ENCODE measurements at places on chromosomes 5 and 9. TPM values are rescaled to one million over a fixed set of nuclear protein-coding genes. Genes with fewer than 3 reads are reported as not detected.

DNA sequence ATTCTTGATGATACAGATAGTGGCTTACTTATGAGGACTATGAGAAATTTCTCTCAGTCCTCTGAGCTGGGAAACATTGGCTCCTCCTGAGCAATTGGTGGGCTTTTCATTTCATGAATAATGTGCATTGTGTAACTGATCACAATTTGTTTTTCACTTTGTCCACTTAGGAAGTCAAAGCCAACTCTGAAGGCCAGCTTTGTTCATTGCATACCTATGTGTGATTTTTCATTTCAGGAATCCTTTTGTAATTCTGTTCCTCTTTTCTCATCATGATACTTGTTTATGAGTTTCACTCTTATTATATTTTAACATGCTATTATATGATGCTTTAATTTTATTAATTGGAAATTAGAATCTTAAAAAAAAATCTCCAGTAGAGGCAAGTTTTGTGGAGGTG, 483.0 kb downstream of the EBF1 start:
- no peak for DNase-seq

GRCh38 chr9:115234094-115234493, 116.1 kb upstream of the TNC start:
- DNase-seq, result peak; percentile 25

GRCh38 chr9:106964822-106965525, 102.0 kb downstream of the ZNF462 start:
- DNase-seq, result no peak

DNA sequence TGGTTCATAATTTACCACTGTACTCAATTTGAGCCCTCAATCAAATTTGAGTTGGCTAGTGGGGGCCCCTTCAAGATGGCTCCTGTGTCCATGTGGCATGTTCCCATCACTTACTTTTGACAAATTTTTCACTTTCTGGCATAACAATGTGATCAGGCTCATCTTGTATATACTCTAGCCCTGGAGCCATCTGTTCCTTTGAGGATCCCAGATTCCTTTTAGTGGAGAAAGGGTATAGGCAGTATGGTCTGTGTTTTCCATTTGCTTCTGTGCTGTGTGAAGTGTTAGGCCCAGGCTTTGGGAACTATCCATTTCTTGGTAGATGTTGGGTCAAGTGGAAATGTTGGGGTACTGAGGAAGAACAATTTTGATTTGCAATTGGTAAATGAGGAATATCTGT, 45.7 kb downstream of the SH3GL2 start:
- DNase-seq, result no peak

ROR2 gene
- 5.2 TPM for total RNA-seq

DNA sequence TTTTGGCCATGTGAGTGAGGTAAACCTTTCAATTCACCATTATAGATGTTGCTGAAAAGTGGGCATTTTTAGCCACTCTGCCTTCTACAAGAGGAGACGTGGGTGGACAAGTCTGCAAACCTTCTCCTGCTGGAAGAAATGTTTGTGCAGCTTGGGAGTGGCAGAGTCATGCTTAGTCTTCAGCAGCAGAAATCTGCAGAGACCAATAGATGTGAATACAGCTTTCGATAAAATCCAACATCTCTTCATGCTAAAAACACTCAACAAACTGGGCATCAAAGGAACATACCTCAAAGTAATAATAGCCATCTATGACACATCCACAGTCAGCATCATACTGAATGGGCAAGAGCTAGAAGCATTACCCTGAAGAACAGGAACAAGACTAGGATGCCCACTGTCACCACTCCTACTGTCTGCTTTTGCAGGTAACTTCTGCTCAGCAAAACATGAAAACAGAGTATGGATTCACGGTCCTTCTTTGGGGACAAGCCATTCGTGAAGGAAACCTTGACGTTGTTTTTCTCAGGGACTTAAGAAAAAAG, 91.3 kb downstream of the RALGPS1 start:
- no peak for DNase-seq

DNA sequence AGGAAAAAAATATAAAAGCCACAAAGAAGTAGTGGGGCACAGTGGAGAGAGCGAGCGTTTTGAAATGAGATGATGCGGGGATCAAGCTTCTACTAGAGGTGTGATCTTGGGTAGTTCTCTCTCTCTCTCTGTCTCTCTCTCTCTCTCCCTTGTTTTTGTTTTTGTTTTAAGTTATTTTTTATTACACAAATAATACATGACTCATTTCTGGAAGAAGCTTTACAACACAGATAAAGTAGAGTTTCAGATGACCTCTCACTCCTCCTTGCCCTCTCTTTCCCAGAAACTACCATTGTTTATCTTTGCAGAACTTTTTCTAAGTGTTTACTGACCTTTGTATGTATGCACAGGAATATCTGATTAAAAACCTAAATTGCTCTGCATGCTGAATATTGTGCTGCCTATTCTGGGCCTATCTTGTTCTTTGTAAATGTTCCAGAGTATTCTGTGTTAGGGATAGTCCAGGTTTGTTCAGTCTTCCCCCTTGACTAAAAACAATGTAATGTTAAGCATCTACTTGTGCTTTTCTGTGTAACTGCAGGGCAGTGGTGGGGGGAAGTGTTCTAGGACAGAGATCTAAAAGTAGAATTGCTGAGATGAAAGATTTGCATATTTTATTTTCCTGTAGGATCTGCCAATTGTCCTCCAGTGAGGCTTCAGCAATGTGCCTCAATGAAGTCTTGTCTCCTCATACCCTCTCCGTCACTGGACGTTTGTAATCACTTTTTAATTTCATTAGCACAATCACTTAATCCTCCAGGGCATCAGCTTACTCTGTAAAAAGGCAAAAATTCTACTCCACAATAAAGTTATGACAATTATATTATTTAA, 52.0 kb downstream of the FYB1 start:
- no peak for DNase-seq

DNA sequence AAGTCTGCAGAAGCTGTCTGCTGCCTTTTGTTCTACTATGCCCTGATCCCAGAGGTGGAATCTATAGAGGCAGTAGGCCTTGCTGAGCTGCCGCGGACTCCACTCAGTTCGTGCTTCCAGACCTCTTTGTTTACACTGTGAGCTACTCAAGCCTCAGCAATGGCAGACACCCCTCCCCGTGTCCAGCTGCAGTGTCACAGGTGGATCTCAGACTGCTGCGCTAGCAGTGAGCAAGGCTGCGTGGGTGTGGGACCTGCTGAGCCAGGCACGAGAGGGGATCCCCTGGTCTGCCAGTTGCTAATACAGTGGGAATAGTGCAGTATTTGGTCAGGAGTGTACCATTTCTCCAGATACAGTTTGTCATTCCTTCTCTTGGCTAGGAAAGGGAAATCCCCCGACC, 99.6 kb downstream of the SLCO4C1 start:
- no peak for DNase-seq

DNA sequence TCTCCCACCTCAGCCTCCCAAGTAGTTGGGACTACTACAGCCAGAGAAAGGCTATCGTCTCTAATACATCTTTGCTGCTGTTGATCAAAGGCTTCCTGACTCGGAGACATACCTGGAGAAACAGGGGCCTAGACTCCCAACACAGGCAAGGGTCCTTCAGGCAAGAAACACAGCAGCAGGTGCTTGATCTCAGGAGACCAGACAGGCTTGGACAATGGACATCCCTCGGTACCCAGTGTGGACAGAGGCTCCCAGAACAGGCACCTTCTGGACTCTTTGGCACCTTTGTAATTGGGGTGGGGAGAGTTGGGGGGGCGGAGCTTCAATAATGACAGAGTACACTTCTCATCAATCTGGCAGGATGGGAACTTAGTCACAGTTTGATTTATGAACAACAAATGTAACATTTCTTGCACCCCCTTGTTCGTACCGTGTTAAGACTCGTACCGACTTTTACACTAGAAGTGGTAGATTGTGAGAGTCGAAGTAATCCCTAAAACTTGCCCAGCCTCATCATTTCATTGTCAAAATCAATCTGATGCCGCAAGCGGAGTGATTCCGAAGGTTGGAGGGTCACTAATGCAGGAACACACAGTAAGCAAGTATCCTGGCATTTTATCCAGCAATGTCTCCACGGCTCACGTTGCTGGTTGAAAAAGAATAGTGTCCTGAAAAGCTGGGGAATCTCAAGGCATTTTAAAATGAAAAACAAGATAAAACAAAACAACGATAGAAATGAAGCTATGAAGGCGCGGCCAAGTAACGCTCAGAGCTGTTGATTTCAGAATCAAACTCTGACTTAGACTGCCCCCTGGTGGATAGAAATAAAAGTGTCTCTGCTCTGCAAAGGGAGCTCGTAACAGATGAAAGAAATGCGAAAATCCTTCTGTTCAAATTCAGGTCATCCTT, 46.4 kb upstream of the STK32A start:
- peak; percentile 82 for DNase-seq

DNA sequence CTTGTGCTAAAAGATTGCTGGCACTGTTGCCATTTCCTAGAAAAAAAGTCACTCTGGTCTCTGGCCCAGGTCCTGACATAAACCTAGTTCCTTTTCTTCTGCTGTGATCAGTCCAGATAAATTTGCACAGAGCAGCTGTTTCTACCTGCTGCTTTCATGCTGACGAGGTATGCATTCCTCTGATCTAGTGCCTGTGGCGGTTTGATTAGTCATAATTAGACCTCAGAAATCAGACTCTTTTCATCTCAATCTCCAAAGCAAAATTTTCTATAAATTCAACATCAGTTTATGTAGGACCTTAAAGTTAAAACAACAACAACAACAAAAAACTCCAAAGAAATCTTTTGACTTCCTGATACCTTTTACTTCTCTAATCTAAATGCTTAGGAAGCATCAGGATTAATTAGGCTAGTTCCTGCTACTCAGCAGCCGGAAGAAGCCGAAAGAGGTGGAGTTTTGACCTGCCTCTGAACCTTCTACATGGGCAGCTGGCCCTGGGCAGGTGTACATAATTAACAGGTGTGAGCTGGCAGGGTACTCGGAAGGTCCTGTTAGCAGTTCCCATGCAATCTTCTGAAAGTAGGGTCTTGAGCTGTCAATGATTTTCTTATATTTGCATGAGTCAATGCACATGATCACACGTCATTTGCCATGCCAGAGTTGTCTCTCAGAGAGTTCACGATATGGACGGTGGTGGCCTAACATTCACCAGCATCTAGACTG, 83.3 kb upstream of the CCDC112 start:
- DNase-seq, result no peak

IRX4 gene
- 0.13 TPM for total RNA-seq

- DNase-seq, result peak; percentile 25
These were observed 115.4 kb downstream of the ZNF608 start for GRCh38 chr5:124630767-124631704.

DNA sequence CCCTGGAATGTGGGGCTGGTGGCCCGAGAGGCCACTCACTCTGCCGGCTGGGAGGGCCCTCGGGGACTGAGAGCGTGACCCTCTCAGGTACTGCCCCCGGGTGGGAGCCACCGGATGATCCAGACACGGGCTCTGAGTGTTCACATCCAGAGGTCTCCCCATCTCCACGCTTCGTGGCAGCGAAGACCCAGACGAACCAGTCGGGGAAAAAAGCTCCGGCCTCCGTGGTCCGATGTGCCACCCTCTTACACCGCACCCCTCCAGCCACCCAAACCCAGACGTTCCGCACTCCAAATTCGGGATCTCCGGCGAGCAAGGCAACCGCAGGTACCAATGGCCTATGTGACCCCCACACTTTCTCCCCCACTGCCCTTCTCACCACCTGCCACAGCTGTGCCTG, 49.5 kb downstream of the AMBP start:
- no peak for DNase-seq

LCN1 gene
- not detected for total RNA-seq

GRCh38 chr9:94786586-94786985, 60.1 kb downstream of the AOPEP start:
- DNase-seq, result peak; percentile 20

DNA sequence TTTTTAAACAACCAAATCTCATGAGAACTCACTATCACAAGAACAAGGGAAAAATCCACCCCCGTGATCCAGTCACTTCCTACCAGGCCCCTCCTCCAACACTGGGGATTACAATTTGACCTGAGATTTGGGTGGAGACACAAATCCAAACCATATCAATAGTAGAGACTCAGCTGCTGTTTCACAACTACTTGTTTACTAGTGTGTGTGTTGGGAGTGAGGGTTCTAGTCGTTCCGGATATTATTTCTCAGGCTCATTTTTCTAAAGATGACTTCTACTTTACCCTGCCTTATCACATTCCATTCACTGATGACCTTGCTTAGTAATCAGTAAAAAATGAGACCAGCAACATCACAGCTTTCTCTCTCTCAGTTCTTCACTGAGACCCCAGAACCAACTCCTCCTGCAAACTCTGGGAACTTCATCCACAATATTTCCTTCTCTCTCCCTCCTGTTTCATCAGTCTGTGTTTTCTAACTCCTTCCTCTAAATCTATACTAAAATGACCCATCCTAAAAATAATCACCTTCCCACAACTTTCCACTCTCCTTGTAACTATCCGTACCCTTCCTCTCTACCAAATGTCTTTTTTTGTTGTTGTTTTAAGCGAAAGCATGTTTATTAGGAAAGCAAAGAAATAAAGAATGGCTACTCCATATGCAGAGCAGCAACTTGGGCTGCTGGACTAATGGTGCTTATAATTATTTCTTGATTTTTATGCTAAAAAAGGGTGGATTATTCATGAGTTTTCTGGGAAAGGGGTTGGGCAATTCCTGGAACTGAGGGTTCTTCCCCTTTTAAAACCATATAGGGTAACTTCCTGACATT, 121.5 kb upstream of the SPRY4 start:
- DNase-seq, result no peak

PHF2 gene
- total RNA-seq, result 21.3 TPM

DNA sequence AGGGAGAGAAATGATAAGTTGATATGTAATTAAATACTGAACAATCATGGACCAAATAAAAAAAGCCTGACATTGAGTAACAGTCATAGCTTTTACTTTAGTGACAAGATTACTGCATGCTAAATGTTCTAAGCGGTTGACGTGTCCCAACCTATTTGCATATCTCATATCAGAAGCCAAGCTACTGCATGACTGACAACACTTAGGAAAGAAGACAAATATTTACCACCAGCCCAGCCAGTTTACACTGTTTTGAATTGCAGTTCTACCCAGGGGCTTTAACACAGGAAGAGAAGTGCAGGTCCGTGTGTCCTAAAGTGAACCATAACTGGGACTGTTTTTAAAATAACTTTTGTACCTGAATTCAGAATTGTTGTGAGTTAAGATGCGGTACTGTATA, 219.9 kb downstream of the PRDM9 start:
- no peak for DNase-seq

- DNase-seq, result no peak
These were observed 283.1 kb downstream of the SMARCA2 start for GRCh38 chr9:2298217-2298616.

- no peak for DNase-seq
These were observed 58.0 kb upstream of the PALM2AKAP2 start for GRCh38 chr9:109722007-109722406.

ABHD17B gene
- 28.7 TPM for total RNA-seq

- peak; percentile 79 for DNase-seq
These were observed 114.5 kb downstream of the RPS23 start for GRCh38 chr5:82163452-82164175.

XRCC4 gene
- total RNA-seq, result 6.4 TPM
